ENCODE measurements at places on chromosomes 6 and 20. TPM values are rescaled to one million over a fixed set of nuclear protein-coding genes. Genes with fewer than 3 reads are reported as not detected.

Gene SCGN
- total RNA-seq, result not detected

DNA sequence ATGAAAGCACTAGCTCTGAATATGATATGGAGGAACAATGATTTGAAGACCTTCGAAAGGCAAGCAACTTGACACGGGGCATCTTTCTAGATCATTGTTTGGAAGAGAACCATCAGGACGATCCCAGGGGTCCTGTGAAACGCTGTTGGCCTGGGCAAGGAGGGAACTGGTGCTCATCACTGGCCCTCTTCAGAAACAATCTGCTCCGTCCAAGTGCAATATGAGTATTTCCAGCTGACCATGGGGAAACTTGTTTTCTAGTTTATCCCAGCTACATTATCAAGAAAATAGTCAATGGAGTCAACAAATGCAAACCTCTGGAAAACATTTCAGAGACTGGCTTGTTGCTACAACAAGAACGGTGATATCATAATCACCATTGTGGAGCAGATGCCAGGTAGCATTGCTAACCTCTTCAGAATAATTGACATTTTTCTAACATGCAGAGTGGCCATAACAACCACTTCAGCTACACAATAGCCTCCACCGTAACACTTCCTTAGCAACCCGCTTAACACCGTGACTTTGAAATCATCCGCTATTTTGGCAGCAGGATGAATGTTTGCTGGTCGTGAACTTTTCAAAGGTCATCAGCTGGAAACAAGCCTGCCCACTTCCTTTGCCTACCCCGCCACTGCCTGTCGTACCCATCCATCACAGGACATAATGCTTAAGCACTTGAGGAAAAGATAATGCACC is 112.0 kb upstream of the PDE10A start:
- DNase-seq, result no peak

DNA sequence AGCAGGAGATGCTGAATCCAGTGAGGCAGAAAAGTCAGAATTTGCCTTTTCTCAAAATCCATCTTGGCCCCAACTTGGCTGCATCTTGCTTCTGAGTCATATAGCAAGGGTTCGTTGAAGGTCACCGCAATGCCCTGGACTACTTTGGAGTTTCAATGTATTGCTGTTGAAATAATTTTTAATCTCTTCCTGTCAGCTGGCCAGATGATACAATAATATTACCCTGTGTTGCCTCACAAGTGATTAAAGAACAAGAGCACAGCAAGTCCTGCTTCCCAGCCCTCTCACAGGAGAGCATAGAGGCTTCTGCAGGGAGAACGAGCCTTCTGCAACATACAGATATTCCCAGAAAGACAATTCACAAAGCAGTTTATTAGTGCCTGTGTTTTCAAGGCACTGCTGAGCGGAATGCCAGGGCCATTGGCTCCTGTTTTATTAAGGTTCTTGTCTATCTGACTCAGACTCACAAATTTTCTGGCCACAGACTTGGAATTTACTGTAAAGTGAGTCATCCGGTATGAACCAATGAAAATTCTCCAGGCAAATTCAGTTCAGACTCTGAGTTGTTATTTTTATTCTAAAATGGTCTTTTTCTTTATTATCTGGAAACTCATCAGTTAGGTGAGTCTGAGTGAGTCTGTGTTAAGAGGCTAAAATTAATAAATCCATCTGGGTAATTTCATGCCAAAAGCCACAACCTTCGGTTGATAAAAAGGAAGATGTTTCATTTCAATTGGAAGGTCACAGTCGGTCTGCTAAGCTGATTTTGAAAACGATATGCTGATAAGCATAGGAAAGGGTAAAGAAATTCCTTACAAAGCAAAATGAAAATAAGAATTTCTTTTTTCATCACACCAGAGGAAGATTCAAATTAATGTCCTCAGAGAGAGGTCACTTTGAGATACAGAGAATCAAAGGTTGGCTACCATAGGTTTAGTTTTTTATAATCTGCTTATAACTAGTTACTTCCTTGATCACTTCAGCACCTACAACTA is 289.4 kb upstream of the STXBP5 start:
- peak; percentile 73 for DNase-seq

- DNase-seq, result peak; percentile 81
These were observed 19.4 kb upstream of the CCM2L start for GRCh38 chr20:31990641-31991338.

DNA sequence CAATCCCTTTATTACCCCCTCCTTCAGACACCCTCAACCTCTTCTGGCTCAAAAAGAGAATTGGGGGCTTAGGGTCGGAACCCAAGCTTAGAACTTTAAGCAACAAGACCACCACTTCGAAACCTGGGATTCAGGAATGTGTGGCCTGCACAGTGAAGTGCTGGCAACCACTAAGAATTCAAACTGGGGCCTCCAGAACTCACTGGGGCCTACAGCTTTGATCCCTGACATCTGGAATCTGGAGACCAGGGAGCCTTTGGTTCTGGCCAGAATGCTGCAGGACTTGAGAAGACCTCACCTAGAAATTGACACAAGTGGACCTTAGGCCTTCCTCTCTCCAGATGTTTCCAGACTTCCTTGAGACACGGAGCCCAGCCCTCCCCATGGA is 2.2 kb downstream of the TNF start:
- no peak for DNase-seq

- no peak for DNase-seq
These were observed 13.3 kb upstream of the WTAP start for GRCh38 chr6:159713984-159714383.

All from G401 (cell line).